ENCODE measurements at places on chromosomes 4 and X. TPM values are rescaled to one million over a fixed set of nuclear protein-coding genes. Genes with fewer than 3 reads are reported as not detected.

Gene TXK
- total RNA-seq = 3.1 TPM

Gene XAGE2
- not detected for total RNA-seq

Gene MUC7
- total RNA-seq = not detected

Gene TLR10
- 0.17 TPM for total RNA-seq

Gene TMEM47
- total RNA-seq = 5.3 TPM

Gene AWAT1
- total RNA-seq = not detected

Gene BRS3
- not detected for total RNA-seq

Gene RRAGB
- total RNA-seq = 11.3 TPM

Gene TLR6
- 1.3 TPM for total RNA-seq

Gene PAGE3
- total RNA-seq = not detected

Gene SPANXN2
- total RNA-seq = not detected

Gene ATP5ME
- total RNA-seq = 330 TPM

Gene TMEM164
- 103 TPM for total RNA-seq

Gene TRO
- total RNA-seq = 2.1 TPM

Gene USP27X
- total RNA-seq = 1.3 TPM

Gene IBSP
- total RNA-seq = not detected

Gene DTHD1
- total RNA-seq = 0.55 TPM

Gene MID1
- 48.8 TPM for total RNA-seq

Gene ASB12
- total RNA-seq = 0.38 TPM

Gene USP17L13
- not detected for total RNA-seq

Gene KCND1
- 0.87 TPM for total RNA-seq

Gene WDR17
- 4.9 TPM for total RNA-seq

Gene TSC22D3
- total RNA-seq = 64.7 TPM

Gene CCDC149
- 23.7 TPM for total RNA-seq

Gene ZCCHC4
- 9.2 TPM for total RNA-seq

Gene XAGE1A
- total RNA-seq = not detected

Gene TMEM255A
- 3.7 TPM for total RNA-seq

Gene BEX1
- total RNA-seq = 7.3 TPM
